ENCODE measurements at places on chromosomes 16 and 17.

- no peak for DNase-seq
Measured at GRCh38 chr17:47649972-47650524, 329 bp downstream of the KPNB1 start.

DNA sequence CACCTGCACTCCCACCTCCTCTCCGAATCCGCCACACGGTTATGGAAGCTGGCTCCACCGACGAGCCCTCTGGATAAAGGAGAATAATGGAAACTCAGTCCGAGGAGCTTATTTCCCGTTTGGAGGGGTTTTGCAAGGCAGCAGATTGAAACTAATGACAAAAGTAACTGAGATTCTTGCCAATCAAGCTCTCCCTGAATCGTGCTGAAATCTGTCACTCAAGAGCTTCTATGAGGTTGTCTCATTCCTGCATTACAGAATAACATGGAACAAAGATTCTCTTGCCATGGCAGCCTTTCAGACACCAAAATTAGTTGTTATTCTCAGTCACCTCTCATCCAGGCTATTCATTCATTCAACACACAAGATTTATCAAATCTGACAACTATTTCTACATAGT is 405.9 kb downstream of the SOX9 start:
- DNase-seq: no peak

DNA sequence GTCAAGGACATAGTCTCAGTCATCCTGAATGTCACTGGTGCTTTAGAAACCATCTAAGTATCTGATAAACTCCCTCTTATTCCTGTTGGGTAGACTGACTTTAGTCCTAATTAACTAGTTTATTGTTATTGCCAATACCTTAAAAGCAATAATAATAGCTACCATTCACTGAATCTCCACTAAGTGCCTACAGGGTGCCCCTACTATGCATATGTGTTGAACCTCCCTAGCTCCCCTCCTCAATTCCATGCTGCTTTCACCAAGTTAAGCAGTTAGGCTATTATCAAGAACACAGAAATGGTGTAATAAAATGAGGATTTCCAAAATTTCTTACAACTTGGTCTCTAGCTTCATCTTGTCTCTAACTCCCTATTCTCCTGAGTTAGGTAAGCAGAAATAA is 87.5 kb upstream of the MTMR4 start:
- no peak for DNase-seq

DNA sequence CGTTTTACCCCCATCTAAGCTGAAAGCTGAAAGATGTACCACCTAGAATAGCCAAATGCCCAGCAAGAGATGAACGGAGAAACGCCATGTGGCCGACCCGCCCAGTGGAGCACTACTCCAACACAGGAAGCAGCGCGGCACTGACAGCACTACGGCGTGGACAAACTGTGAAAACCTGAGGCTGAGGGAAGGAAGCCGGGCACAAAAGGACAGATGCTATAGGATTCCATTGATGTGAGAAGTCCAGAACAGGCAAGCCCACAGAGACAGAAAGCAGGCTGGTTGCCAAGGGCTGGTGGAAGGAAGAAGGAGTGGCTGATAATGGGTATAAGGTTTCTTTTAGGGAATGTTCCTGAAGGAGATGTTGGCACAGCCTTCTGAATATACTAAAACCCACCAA is 29.4 kb upstream of the SLC38A8 start:
- DNase-seq: no peak

GRCh38 chr17:62179525-62180161 is 114.6 kb upstream of the MED13 start:
- DNase-seq: no peak

DNA sequence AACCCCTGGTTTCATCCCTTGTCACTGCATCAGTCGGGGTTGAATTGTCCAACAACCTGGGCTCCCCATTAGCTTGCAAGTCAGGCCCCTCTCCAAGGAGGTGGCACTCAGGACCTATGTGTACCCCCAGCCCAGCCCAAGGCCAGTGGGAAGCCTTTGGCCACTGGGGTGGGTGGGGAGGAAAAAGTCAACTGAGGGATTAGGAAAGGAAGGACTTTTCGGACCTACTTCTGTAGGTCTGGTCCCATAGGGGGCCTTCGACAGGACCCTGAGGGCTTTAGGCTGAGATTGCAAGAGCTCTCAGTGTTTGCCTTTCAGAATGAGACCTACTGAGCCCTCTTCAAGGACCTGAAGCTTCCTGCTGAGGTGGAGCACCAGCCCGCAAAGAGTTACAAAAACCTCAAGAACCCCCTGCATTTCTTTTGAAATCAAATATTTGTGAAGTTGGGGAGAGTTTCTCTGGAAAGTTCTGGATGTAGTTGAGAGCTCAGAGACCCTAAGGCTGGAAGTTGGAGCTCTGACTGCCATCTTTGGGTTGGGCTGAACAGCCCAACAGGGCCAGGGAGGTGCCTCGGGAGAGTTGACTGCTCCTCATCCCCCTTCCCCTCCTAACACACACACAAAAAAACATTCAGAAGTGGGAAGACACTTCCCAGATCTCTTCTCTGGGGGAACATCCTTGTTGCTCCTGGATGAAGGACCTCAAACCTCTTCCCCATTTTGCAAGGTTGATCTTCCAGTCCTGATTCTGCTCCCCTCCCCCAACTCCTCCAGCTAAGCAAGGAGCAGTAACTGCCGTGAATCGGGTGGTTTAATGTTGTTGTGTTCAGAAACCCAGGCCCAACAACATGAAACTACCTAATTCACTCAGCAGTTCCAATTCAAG is 5.8 kb upstream of the HOXB9 start:
- DNase-seq: no peak

Measured in right cardiac atrium (tissue), 5 donors.